Stimulated activated CD4-positive, alpha-beta T cell treated with anti-CD3 and anti-CD28 coated beads, TNF-alpha, amount 100 ng/mL, for 4 hours (primary cell): ENCODE measurements at places on chromosomes 4 and X.

- DNase-seq: no peak
Observed at GRCh38 chrX:25052798-25053534, 37.2 kb upstream of the ARX start.

- no peak for DNase-seq
Observed at GRCh38 chr4:94519925-94520789, 68.4 kb downstream of the PDLIM5 start.

- DNase-seq: no peak
Observed at GRCh38 chrX:43840265-43840664, 42.0 kb downstream of the MAOB start.

DNA sequence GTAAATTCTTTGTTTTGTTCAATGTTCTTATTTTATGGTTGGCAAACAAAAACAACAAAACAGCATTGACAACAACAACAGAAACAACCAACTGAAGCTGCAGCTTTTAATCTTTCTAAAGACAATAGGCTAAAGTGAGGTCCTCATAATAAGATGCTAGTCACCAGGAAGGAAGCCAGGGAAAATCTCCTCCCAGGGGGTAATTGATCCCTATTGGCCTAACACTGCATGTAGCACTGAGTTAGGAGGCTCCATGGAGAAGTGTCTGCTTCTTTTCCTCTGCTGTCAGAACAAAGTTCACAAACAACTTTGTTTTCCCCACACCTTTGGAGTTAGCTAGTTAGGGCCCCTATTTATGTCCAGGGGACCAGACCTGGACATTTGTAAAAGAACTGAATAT is 4.7 kb upstream of the LRAT start:
- no peak for DNase-seq

DNA sequence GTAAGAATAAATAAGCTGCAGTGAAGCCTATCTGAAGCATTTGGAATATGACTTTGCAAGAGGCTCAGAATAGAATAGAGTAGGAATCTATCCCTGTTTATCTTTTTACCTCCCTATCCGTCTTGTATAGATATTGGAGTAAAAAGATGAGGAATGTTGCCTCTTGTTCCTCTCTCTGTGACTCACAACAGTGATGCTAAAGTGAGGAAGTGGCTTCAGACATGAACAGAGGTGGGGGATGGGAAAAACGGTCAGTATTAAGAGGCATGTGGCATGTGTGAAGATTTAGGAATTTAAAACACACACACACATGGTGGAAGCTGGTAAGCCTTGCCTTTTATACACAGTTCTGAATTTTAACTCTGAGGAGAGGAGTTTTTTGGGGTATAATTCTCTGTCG is 3.8 kb upstream of the DCAF4L1 start:
- DNase-seq: no peak

DNA sequence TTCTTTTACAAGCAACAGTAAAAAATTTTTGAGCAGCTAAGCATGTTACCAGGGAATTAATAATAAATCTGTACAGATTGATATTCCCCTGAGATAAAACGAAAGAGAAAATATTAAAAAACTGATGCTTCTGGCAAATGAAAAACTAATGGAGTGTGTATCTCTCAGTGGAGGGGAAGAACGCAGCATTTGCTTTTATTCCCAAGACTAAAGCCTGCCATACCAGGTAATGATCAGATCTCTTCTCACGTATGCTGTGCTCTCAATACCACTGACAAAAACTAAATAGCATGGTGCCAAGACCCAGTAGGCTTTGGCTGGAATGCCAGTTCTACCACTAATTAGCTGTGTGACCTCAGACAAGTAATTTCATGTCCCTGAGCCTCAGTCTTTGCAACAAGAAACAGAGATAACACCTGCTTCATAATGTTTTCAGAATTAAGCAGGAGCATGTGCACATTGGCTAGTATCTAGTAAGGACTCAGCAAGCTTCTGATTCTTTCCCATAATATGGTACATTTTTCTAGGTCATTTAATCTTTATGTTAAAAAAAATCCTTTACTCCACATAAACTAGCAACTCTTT is 179.6 kb downstream of the CENPC start:
- DNase-seq: no peak

DNA sequence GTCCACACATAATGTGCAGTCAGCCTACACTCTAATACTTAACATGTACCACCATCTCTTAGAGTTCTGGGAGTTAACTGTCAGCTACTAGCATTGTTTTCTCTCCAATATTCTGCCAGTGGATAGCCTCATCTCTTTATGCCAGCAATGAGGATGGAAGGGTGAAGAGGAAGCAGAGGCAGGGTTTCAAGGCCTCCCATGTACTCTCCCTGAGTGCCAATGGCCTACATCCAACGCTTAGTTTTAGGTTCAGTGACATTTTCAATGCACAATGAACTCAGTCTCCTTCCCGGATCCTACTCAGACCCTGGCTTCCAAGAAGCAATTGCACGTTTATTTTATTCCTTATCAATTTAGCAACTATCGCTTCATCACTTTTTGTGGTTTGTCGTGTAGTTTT is 686.1 kb downstream of the DMD start:
- no peak for DNase-seq

DNA sequence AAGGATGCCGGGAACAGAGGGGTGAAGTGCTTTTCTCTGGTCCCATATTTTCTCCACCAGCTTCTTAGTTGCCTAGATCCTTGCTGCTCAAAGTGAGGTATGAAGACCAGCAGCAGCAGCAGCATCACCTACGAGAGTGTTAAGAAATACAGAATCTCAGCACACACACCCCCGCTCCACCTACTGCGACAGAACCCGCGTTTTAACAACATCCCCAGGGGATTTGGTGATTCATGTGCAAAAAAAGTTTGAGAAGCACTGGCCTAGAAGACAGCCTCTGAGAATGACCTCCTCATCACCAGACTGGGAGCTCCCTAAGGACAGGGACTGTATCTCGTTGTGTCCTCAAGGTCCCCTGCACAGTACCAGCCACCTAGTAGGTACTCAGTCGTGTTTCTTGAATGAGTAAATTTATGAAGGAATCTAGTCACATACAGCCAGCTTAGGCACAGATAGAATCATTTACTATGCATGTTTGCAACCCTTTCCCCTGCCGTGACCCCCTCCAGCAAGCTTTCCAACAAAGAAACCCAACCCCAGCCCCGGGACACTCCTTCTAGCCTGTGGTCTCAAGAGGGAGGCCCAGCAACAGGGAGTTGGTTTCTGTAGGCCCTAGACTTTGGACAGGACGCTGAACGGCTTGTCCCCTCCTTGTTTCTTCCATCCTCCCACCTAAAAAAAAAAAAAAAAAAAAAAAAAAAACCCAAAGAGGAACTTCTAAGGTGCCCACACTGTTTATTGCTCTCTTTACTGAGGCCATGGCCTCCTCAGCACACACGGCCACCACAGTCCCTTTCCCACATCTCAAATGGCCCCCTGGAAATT is 21.5 kb downstream of the RTL5 start:
- no peak for DNase-seq
